ENCODE measurements at places on chromosomes 16 and 17.
A peak's percentile ranks its signal among the peaks of the same experiment; 100 is the strongest.

DNA sequence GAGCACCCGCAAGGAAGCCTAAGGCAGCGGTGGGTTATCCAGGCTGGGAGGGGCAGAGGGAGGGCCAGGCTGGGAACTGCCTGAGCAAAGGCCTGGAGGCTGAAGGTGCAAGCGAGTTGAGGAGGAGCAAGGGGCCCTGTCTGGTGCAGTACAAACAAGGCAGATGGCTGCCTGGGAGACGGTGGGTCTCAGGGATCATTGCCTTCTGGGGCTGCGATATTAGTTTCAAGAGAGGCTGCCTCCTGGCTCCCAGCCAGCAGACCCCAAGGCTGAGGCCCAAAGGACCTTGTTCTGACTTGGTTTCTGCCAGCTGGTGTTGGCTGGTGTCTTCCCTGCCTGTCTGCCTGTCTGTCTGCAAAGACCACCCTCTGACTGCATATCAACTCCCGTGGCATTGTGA lies 154.0 kb downstream of the IRF8 start:
- DNase-seq, result no peak

GRCh38 chr16:67782567-67783352 lies 23.6 kb downstream of the RANBP10 start:
- DNase-seq, result no peak

- DNase-seq, result no peak
Measured at GRCh38 chr16:12538667-12539091, 265.0 kb downstream of the CPPED1 start.

DNA sequence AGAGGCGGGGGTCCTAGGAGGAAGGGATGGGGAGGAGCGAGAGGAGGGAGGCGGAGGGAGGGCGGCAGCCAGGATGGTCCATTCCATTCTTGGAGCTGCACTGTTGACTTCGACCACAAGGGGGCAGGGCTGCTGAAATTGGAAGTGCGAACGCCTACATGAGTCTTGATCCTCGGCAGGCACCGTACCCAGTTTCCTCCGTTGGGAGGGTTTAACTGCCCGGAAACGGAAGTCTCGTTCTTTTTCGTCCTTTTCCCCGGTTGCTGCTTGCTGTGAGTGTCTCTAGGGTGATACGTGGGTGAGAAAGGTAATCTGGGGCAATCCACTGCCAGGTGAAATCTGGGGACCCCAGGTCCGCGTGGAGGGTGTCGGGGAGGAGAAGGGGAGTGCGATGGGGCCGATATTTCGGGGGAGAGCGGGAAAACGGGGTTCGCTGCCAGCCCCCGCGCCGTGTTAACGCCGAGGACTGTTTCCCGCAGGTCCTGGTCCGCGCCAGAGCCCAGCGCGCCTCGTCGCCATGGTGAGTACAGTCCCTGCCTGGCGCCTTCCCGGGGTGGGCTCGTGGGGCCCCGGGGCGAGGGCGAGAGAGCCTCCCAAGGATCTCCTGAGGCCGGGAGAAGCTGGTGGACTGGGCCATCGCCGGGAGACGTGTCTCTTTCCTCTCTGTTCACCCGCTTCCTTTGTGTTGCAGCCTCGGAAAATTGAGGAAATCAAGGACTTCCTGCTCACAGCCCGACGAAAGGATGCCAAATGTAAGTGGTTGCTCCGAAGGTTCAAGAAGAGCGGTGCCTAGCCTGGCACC lies at the start of gene RPL38:
Gene RPL38, plus strand, starts transcription at position 240 of the 802 bp plus-strand sequence. Its CDS starts 278 bp downstream, at position 518.
- peak; percentile 95 for DNase-seq

- no peak for DNase-seq
Measured at GRCh38 chr16:65119435-65119834, 2.4 kb downstream of the CDH11 start.

DNA sequence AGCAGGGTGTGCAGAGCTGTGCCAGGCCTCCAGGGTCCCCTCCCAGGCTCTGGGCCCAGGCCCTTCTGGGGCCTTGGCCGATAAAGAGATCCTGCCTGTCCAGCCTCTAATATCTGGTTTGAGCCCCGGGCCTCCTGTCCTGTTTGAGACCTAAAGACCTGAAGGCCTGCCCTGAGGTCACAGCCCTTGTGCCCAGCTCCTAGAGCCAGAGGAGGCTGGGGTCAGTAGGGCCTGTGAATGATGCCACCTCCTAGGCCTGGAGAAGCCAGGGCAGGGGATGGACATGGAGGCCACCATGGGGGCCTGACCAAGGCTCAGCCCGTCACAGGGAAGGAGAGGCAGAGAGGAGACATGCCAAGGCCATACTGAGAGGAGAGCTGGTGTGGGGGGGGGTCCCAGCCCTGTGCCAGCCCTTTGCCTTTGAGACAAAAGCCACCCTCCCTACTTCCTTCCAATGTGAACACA lies 7.4 kb downstream of the KCNH6 start:
- DNase-seq, result no peak

DNA sequence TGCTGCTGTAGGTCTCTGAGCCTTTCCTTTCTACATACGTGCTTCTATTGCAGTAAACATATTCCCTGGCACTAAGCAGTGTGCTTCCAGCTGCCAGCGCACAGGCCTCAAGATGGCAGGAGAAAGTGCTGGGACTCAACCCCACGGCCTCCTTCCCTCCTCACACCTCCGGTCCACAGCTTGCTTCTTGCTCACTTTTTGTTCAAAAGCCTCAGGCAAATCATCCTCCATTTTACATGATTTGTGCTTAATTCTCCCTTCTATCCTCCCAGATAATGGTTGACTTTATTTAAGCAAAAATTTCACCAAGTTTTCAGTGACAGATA lies 5.4 kb downstream of the CDK5R1 start:
- DNase-seq, result no peak

DNA sequence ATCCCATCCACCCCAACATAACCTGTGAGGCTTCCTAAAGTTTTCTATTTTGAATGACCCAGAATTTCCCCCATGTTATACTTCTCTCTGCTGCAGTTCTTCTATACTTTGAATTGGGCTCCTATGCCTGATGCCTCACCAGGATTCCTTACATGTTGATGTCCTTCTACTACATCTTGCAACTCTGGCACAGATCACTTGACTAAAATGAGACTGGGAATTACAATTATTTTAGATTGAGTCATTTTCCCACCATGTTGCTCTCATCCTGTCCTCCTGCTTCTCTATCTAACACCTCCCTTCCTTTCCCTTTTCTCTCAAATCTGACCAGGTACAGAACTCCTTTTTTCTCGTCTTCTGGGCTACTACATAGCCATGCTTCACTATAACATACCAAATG lies 314.0 kb upstream of the KCNJ16 start:
- no peak for DNase-seq

- DNase-seq, result no peak
Measured at GRCh38 chr16:71429581-71429980, 12.3 kb downstream of the TLE7 start.

GRCh38 chr17:55642741-55643140 lies 79.9 kb downstream of the TMEM100 start:
- DNase-seq, result no peak

DNA sequence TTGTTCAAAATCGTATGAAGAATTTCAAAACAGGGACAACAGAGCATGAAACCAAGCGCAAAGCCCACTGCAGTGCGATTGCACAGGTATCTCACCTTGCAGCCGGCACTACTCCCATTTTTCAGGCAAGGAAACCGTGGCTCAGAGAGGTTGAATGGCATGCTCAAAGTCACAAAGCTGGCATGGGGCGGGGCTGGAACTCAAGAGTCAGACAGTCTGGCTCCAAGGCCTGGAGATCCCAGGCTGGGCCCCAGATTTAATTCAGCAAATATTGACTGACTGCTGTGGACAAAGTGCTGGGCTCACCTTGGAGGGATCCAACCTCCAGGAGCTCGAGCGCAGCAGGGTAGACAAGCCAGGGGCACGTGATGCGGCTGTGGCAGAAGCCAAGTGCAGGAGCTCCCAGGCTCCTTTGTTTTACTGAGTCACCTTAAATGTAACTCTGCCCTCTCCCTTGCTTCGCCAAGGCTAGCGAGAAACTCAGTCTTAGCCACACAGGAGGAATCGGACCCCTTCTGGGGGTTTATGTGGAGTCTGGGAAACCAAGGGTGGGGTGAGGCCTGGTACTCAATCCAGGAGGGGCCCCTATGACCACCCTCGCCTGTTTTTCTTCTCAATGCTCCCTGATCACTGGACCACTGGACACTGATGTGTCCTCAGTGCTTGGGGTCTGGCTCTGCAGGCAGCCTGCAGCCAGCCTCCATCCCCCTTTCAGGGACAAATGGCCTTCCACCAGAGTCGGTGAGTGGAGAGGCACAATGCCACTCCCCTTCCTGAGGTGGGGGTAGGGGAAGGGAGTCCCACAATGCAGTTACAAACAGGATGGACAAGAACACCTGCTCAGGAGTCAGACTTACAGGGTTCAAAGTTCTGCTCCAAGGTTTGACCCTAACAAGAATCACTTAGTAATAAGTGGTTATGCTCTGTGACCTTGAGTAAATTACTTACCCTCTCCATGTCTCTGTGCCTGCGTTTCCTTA lies 3.9 kb upstream of the SPATA20 start:
- DNase-seq, result no peak

- DNase-seq, result peak; percentile 18
Measured at GRCh38 chr16:48384520-48385252, 527 bp downstream of the SIAH1 start.

- no peak for DNase-seq
Measured at GRCh38 chr17:54937018-54937417, 31.4 kb downstream of the COX11 start.

DNA sequence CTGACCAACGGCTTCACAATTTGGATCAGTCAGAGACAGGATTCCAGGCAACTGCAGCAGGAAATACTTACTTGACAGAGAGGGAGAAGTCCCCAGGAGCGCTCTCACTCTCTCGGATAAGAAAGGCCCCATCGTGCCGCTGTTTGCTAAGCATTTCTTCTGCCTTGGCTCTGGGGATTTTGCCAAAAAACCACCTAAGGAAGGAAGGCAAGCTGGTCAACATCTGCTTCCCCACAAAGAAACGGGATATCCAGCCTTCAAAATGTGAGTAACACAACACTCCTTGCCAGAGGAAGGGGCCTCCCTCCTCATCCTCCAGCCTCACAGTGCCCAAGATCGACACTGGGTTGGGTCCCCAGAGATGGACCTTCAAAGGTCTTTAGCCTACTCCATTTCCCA lies 36.6 kb upstream of the SLC25A19 start:
- no peak for DNase-seq

- DNase-seq, result no peak
Measured at GRCh38 chr16:19722269-19722952, 4.3 kb downstream of the IQCK start.

- DNase-seq, result no peak
Measured at GRCh38 chr16:80738521-80738920, 65.9 kb downstream of the CDYL2 start.

DNA sequence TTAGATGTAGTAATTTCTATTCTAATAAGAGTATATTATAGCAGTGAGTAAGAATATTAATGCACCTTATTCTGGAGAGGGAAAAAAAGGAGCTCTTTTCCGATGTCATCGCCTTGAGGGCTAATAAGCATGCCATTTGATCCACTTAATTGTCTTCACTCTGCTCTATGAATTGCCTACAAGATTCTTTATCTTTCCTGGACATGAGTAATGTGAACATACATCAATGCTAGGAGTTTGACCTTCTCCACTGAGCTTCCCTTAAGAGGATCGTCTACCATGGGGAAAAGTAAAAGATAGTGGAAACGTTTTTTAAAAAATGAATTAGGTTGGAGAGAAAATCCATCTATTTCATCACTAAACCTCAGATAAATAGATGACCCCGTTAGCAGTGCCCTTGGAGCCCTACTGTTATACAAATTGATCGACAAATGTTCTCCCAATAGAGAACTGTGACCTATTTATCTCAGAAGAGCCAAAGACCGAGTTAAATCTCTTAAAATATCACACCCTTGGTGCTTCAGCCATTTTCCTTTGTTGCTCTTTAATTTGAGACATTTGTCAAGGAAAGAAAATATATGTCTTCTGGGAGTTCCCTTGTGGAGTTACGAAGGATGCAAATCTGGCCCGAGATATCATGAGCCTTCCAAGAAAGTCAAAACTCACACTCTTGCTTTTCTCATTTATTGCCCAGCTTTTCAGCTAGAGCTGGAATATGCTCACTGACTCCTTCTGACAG lies 898.5 kb downstream of the KCNJ2 start:
- DNase-seq, result no peak

DNA sequence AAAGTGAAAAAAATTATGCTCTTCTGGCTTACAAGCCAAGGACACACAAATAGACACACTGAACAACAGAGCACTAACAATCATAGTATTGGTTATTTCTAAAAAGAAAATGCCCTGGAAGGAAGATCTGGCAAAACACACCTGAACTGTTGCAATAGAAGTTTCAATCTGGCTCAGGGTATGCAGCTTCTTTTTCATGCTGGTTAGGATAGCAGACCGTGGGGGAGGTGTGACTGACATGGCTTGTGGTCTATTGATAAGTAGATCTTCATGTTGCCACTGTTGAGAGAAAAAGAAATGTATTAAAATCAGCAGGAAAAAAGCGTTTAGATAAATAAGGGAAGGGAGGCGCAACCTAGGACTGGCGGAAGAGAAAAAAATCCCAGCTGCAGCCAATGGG lies 26.5 kb upstream of the ARL6IP1 start:
- no peak for DNase-seq

GRCh38 chr17:6402258-6402657 lies 32.7 kb downstream of the AIPL1 start:
- DNase-seq, result no peak

- no peak for DNase-seq
Measured at GRCh38 chr16:84324434-84325262, 30.0 kb downstream of the WFDC1 start.

DNA sequence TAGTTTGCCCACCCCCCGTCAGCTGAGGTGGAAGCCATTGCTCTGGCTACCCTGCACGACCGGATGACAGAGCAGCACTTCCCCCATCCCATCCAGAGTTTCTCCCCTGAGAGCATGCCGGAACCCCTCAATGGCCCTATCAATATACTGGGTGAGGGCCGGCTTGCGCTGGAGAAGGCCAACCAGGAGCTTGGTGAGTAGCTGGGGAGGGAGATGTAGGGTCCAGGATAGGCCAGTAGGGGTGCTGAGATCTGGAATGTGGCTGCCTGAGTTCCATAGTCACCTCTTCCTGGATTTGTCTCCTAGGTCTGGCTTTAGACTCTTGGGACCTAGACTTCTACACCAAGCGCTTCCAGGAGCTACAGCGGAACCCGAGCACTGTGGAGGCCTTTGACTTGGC lies 6.4 kb downstream of the PFAS start:
- no peak for DNase-seq

- no peak for DNase-seq
Measured at GRCh38 chr17:69232650-69233049, 4.0 kb upstream of the ABCA10 start.

DNA sequence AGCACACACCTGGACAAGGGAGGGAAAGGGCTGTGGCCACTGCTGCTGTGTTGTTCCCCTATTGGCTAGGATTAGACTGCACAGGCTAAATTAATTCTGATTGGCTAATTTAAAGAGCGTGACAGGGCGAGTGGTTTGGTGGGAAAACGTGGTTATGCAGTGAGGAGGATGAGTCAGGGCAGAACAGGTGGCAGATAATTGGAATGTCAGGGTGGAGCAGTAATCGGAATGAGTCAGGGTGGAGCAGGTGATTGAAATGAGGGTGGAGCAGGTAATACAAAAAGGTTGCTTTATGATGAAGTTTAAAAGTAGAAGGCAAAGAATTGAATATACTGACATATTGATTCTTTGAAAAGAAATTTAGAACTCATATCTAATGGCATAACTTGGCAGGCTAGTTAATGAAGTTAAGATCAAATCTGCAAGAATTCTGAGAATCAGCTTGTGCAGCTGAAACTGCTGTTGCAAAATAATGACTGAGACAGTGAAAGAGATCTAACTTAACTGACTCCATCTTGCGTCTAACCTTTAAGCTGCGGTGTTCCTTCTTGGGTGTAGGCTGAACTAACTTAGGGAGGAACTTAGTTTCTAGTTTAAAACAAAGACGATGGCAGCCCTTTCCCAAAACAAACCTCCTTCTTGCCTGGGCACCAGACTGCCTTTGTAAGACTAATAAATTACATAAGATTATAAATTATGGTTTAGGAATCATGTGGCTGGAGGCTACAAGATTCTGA lies 174.3 kb downstream of the UTP18 start:
- no peak for DNase-seq

Measured in activated naive CD4-positive, alpha-beta T cell treated with anti-CD3 and anti-CD28 coated beads, Interleukin-2, amount 50 U/mL, for 16 hours (primary cell).